Urothelium cell line (cell line): ENCODE measurements at places on chromosomes 1 and 21.

- no peak for DNase-seq
Measured at GRCh38 chr1:40185951-40186864, 25.0 kb downstream of the RLF start.

DNA sequence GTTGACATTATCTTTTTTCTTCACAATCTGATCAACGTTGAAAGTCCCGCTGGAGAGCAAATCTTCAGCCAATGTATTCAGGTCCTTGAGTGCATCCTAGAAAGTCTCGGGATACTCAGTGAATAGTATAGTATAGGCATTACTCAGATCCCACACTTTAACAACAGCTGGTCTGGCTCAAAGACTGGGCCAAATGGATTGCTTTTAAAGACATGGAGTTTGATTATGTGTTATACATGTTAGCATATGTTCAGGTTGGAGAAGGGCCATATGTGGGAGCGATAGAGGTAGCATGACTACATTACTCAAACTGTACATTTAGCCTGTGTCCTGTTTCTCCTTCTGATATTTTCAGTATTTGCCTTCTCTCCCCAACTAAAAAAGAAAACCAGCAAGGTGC, 33.1 kb downstream of the OR10Z1 start:
- DNase-seq, result no peak

- DNase-seq, result no peak
Measured at GRCh38 chr1:7015022-7015421, 229.8 kb downstream of the CAMTA1 start.

DNA sequence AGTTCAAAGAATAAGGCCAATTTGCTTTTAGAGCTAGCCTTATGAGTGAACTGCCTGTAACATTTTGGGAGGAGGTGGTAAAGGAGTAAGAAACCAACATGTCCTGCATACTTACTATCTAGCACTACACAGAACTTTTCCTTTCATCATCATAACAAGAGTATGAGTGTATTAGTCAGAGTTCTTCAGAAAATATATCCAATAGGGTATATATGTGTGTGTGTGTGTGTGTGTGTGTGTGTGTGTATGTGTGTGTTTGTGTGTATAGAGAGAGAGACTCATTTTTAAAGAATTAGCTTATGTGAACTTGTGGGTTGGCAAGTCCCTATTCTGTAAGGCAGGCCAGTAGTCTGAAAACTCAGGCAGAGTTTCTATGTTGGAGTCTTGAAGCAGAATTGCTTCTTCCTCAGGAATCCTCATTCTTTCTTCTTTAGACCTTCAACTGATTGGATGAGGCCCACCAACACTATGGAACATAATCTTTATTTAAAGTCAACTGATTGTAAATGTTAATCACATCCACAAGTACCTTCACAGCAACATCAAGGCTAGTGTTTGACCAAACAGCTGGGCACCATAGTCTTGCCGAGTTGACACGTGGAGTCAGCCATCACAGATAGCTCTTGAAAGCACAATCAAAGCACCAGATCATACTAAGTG, 121.9 kb downstream of the CYYR1 start:
- DNase-seq, result no peak

DNA sequence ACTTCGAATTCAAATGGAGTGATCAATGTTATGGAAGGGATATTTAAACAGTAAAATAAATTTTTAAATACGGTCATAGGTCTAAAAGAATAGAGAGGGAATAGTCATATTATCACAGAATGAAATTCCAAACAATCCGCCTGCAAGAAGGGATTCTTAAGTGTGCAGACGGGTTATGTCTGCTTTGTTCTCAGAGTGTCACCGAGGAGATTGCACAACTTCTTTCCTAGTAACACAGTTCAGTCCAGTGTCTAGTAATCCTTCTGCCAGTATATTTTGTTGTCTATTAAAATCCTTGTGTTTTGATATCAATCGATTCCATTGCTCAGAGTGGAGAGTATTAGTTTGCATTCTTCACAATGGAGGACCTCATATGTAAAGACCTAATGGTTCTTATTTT, 48.4 kb downstream of the LRRC53 start:
- DNase-seq, result no peak
